ENCODE measurements at places on chromosomes 12 and 14. TPM values are rescaled to one million over a fixed set of nuclear protein-coding genes. Genes with fewer than 3 reads are reported as not detected.

DNA sequence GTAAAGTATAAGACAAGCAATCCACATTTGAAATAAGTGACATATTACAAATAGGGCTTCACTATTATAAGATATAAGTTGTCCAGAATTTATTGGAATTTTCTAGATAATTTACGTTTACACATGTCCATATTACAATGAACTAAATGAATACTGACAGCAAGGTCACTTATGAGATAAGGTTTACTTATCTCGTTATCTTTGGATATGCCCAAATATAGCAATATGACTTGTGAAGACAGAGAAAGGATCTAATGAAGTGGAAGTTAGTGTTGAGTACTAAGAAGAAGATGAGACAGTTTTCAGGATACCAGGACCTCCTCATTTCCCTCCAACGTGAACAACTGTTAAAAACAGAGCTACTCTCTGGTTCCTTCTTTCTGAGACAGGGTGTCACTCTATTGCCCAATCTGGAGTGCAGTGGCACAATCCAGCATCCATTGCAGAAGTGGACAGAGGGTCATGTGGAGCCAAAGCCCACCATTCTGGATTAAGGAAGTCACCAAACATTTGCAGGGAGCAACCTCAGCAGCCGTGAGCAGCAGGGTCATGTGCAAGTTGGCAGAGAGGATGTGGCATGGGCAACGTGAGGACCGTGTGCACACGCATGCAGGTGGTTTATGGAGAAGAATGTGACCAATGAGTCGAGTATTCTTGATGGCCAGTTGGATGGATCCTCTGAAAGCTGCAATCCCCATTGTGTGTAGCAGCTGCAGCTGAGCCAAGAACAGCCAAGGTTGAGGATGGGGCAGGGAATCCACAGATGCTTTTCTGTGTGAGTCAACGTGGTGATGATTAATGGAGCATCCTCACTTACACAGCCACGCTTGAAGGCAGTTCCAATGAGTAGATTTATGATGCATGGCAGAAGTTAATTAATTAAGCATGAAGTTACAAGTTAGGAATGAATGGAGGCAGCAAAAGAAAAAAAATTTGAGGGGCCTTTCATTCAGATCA lies 111.0 kb downstream of the BICD1 start:
- no peak for DNase-seq

Gene NUP37
- total RNA-seq: 71.0 TPM

- peak; percentile 53 for DNase-seq
Observed at GRCh38 chr12:54358191-54358944, 5.9 kb downstream of the GPR84 start.

GRCh38 chr12:6363330-6364043 lies 11.9 kb downstream of the SCNN1A start:
- DNase-seq: no peak

Gene KRT76
- not detected for total RNA-seq

DNA sequence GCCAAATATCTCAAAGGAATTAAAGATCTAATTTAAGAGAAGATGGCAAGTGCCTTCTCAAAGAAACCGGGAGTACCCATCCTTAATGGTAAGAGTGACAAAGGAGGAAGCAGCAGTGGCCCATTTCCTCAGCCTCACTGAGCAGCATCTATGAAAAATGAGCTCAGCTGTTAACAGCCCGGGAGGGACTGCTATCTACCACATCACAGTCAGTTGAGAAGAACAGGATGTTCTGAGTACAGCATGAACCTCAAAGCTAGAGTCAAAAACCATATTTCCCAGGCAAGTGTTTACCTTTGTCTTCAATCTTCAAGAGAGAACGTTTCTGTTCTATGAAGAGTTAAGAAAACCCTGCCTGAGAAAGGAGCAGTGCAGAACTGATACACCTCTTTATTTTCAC lies 115.0 kb downstream of the BTG1 start:
- no peak for DNase-seq

- no peak for DNase-seq
Observed at GRCh38 chr14:89430391-89431236, 13.6 kb upstream of the FOXN3 start.

DNA sequence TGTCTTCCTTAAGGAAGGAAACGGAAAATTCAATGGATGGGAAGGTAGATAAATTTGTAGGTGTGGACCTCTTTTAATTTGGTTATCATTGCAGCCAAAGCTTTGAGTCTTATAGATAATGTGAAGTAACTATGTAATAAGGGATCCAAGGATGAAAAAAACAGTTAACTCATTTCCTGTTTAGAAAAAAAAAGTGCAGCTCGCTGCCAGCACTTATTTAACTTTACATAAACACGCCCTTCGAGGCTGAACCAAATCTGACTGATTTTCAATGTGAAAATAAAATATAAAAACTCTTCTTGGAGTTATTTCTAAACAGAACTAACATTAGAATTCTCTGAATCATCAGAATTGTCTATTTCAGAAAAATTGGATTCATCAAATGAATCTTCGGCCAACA lies 7.0 kb downstream of the NUBPL start:
- no peak for DNase-seq

Gene IQSEC3
- 3.6 TPM for total RNA-seq

GRCh38 chr12:31407562-31407961 lies 81.6 kb upstream of the SINHCAF start:
- DNase-seq: no peak

DNA sequence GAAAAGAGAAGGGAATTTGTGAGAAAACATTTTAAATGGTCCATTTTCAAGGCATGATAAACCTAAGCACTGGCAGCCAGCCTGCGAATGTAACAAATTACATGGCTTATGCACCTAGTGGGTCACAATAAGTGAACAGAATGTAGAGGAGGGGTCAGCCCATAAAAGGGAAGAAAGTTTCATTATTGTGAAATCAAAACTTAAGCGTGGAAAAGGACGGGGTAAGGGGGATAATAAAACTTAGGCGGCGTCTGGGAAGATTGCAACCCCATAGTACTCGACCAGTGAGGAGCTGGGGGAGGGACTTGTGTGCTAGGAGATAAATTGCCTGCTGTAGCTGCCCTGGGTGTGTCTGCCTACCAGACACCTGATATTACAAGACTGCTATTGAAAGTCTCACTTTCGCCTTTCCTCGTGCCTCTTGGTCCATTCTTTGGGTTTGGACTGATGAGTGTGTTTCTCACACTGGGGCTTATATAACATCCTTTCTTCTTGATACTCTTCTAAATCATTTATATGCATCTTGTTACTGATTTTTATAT lies 40.6 kb downstream of the ZDHHC17 start:
- DNase-seq: no peak

DNA sequence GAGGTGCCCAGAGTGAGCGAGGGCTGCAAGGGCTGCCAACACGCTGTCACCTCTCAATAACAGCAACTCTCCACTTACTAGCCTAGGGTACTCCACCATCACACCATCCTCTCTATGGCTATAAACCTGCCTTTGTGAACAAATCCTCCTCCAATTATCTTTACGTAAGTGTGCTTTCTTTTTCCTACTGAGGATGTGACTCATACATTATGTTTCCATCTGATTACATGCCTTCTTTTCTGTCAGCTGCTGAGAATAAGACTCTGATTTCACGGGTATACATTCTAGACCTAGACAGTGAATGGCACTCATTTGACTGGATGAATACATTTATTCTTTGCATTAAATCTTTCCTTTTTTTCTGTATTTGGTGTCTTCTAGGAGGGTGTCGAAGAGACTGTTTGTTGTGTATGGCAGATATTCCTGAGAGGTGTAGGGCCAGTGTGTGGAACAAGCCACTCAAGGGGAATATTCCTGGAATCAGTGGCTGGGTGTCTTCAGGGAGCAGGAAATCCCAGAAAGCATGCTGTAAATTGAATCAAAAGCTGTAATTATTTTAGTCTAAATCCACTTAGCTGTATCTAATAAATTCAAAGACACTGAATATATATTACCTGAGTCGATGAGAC lies 327.3 kb upstream of the TMTC1 start:
- DNase-seq: no peak

Gene CRIP2
- total RNA-seq: 4.0 TPM

- peak; percentile 63 for DNase-seq
Observed at GRCh38 chr14:94451091-94451771, 1.4 kb downstream of the SERPINA11 start.

DNA sequence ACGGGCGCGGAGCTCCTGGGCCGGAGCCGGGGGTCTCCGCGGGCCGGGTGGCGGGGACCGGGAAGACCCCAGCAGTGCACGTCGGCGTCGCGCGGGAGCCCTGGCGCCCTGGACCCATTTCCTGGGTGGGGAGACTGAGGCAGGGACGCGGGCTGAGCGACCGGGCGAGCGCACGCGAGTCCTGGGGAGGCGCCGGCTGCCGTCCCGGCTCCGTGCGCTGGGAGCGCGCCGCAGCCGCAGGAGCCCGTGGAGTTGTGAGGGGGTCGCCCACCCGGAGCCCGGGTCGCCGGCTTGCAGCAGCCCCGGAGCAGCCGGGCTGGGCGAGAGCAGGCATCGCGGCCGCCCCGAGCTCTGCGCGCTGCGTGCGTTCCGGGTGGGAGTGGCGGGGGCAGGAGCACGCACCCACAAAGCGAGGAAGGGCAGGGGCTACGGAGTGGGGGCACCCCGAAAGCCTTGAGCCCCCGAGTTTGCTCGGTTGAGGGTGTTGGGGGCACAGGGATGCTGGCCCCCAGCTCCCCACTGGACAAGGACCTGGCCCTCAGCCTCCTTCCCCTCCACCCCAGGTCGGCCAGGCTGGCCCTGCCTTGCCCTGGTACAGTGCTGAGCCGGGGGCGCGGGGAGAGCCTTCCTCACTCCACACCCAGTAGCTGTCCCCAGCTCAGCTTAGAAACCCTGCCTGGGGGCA lies 620 bp downstream of the MMP17 start:
- DNase-seq: no peak

Gene KRT5
- not detected for total RNA-seq

- DNase-seq: no peak
Observed at GRCh38 chr14:68249661-68250451, 430.3 kb downstream of the RAD51B start.

- DNase-seq: no peak
Observed at GRCh38 chr12:50927766-50928224, 24.5 kb upstream of the HIGD1C start.

DNA sequence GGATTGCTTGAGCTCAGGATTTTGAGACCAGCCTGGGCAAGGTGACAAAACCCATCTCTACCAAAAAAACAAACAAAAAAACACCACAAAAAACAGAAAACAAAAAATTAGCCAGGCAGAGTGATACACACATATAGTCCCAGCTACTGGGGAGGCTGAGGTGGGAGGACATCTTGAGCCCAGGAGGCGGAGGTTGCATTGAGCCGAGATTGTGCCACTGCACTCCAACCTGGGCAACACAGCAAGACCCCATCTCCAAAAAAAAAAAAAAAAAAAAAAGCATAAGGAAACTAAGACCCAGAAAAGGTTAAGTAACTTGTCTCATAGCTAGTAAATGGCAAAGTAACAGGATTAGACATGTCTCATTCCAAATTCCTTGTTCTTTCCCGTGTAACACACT lies 56.3 kb upstream of the PSMA6 start:
- no peak for DNase-seq

GRCh38 chr14:76962303-76962660 lies 66.2 kb downstream of the IRF2BPL start:
- no peak for DNase-seq

DNA sequence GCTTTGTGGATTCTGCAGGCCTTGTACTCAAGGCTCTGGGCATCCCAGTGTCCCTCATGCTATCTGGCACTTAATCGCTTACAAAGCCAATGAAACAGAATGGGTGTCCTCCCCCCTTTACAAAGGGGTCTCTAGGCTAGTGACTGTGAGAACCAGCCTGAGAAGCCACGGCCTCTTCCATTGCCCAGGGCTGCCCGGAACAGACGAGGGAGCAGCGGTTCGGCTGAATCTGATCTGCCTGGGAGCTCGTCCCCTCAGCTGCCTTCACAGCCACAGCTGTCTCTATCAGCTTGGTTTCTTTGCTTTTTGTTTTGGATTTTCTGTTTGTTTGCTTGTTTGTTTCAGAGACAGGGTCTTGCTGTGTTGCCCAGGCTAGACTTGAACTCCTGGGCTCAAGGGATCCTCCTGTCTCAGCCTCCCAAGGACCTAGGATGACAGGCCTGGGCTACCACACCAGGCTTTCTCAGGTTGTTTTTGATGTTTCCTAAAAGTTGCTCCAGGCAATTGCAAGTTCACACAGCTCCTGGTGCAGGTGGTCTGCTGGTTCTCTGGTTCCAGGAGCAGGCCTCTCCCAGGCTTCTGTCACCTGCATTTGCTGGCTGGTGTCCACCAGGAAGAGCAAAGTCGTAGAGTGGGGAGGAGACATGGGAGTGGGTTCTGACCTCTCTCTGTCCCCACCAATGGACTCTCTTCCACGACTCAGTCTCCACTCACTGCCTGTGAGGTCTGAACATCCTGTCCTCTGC lies 10.9 kb upstream of the RIN3 start:
- DNase-seq: no peak

Gene OR6S1
- total RNA-seq: not detected

DNA sequence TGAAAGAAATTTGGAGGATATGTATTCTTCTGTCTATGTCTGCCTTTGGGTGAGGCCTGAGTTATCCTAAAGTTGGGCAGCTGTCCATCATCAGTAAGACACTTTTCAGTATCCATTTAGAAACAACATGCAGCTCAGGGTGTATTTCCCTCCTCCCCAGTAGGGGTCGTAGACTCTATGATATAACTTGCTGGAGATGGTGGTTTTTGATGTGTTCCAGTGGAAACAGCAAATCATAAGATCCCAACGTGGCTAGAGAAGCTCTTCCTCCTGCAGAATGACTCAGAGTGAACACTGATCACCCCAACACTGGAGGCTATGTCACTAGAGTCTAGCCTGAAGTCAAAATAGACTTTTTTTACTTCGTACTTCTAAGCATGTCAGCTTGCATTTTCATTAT lies 331.6 kb upstream of the STXBP6 start:
- DNase-seq: no peak

DNA sequence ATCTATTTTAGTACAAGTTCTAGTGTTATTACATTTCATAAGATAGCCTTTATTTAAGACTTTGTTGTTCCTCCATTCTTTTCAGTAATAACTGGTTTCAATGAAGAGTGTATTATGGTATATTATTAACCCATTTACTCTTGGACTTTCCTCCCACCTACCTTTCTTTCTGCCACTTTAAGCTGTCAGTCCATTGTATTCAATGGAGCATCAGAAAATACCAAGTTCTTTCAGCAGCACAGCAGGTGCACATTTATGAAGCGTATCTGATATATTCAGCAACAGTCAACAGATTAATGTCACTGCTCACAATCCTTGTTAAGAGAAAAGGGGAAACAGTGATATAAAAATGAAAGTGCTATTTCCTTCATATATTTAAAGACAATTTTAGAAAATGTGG lies 660.9 kb downstream of the C12orf50 start:
- no peak for DNase-seq

- no peak for DNase-seq
Observed at GRCh38 chr12:66739940-66740651, 61.2 kb upstream of the GRIP1 start.

Gene CCDC175
- 0.19 TPM for total RNA-seq

DNA sequence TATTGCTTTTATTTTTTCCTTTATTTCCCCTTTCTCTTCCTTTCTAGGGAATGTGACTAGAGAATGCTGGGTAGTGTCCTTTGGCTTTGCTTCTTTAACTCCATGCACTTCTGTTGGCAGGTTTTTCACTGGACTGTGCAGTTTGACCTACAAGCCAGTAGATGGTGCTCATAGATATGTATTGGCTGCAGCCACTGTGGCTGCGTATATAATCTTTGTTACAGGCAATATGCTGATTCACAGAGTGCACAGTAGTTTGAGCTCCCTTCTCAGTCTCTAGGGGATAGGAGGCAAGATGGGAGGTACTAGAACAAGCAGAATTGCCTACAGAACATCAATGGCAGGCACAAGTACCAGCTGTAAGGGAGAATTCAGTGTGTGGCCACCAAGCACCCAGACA lies 503.5 kb downstream of the LRFN5 start:
- no peak for DNase-seq

Measured in H1 (cell line).